ENCODE measurements at places on chromosomes 3 and 15. TPM values are rescaled to one million over a fixed set of nuclear protein-coding genes. Genes with fewer than 3 reads are reported as not detected.

The ZKSCAN7 gene
- total RNA-seq: not detected

The PLCD1 gene
- total RNA-seq: 3.9 TPM

The ABHD17C gene
- total RNA-seq: 39.1 TPM

The CA12 gene
- total RNA-seq: 168 TPM

The ATOSA gene
- 9.1 TPM for total RNA-seq

The CSTA gene
- total RNA-seq: 1.1 TPM

The FAM227B gene
- total RNA-seq: 0.98 TPM

The ACP3 gene
- total RNA-seq: not detected

The SERPINI2 gene
- total RNA-seq: not detected

The KLF15 gene
- total RNA-seq: 0.08 TPM

The CPB1 gene
- total RNA-seq: not detected

The DCBLD2 gene
- total RNA-seq: 199 TPM

The UBE2E1 gene
- 94.2 TPM for total RNA-seq

The CCR4 gene
- 0.03 TPM for total RNA-seq

The PIAS1 gene
- total RNA-seq: 19.6 TPM

The TMEM39A gene
- 21.9 TPM for total RNA-seq

The ITGB5 gene
- 400 TPM for total RNA-seq

The CLASP2 gene
- 13.8 TPM for total RNA-seq

The SKOR1 gene
- 0.05 TPM for total RNA-seq

The WDR93 gene
- 0.13 TPM for total RNA-seq

The VIPR1 gene
- total RNA-seq: 0.63 TPM

The C3orf80 gene
- 2.1 TPM for total RNA-seq

The POLQ gene
- 6.3 TPM for total RNA-seq

The CLDN18 gene
- not detected for total RNA-seq

The DPPA2 gene
- total RNA-seq: not detected

The MESP2 gene
- 0.54 TPM for total RNA-seq

The SMCO1 gene
- total RNA-seq: 0.03 TPM

The FBXW12 gene
- not detected for total RNA-seq

The RASGRP1 gene
- 0.32 TPM for total RNA-seq

The C3orf70 gene
- total RNA-seq: not detected

The SLC24A5 gene
- not detected for total RNA-seq

The SSR3 gene
- total RNA-seq: 150 TPM

The STRIT1 gene
- not detected for total RNA-seq

The SORD gene
- 35.1 TPM for total RNA-seq

The NAA80 gene
- total RNA-seq: 7.1 TPM

The RBP2 gene
- total RNA-seq: not detected

The TTLL13 gene
- total RNA-seq: 0.09 TPM

The TMEM207 gene
- not detected for total RNA-seq

The COL7A1 gene
- 208 TPM for total RNA-seq

The FANCD2OS gene
- not detected for total RNA-seq

The KIF9 gene
- 20.7 TPM for total RNA-seq

The IQCH gene
- 1.8 TPM for total RNA-seq

The PLD1 gene
- 10.9 TPM for total RNA-seq

The RPL39L gene
- 53.7 TPM for total RNA-seq

The UQCC5 gene
- total RNA-seq: 74.1 TPM

The SERINC4 gene
- 0.08 TPM for total RNA-seq

The AMIGO3 gene
- 0.41 TPM for total RNA-seq

The PPP1R14D gene
- not detected for total RNA-seq

The TRH gene
- not detected for total RNA-seq

The RAB6B gene
- 2.4 TPM for total RNA-seq

The CHRD gene
- total RNA-seq: 0.48 TPM

The SLC41A3 gene
- 23.0 TPM for total RNA-seq

The PLA2G4D gene
- total RNA-seq: not detected

The CXCR6 gene
- total RNA-seq: not detected

The GNAT1 gene
- not detected for total RNA-seq

The SPATA12 gene
- total RNA-seq: 0.47 TPM

The ARIH2 gene
- total RNA-seq: 57.0 TPM
